Renal cortical epithelial cell (primary cell): ENCODE measurements at places on chromosomes 16 and 17. TPM values are rescaled to one million over a fixed set of nuclear protein-coding genes. Genes with fewer than 3 reads are reported as not detected.

SP6 gene
- 0.87 and 1.2 TPM in 2 replicates for total RNA-seq

DNA sequence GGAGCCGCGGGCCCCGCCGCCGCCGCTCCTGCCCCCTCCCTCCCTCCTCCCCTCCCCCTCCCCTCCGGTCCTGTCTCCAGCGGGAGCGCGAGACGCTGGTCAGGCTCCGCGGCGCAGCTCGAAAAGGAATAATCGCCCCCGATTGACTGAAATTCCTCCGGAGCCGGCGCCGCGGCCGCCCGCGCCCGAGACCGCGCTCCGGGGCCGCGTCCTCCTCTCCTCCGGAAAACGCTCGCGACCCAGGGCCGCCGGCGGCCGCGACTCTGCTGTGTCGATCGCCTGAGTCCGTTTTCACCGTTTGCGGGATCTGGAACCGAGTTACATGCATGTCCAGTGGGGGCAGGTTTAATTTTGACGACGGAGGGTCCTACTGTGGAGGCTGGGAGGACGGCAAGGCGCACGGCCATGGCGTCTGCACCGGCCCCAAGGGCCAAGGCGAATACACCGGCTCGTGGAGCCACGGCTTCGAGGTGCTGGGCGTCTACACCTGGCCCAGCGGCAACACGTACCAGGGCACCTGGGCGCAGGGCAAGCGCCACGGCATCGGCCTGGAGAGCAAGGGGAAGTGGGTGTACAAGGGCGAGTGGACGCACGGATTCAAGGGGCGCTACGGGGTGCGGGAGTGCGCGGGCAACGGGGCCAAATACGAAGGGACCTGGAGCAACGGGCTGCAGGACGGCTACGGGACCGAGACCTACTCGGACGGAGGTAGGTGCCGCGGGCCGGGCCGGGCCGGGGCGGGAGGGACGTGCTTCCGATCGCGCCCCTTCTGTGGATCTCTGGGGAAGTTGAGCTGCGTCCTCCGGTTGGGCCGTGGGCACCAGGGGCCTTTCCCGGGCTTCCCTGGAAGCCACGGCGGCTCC is 744 bp downstream of the JPH3 start:
- DNase-seq, result no peak

GRCh38 chr17:3968015-3968414 is 3.8 kb upstream of the ATP2A3 start:
- DNase-seq, result no peak

- no peak for DNase-seq
Observed at GRCh38 chr17:32104158-32104557, 38.1 kb upstream of the RHOT1 start.

GRCh38 chr16:8899709-8900317 is 17.7 kb downstream of the LITAFD start:
- DNase-seq, result no peak

GRCh38 chr16:17963185-17963836 is 373.2 kb downstream of the NPIPA8 start:
- DNase-seq, result no peak

DNA sequence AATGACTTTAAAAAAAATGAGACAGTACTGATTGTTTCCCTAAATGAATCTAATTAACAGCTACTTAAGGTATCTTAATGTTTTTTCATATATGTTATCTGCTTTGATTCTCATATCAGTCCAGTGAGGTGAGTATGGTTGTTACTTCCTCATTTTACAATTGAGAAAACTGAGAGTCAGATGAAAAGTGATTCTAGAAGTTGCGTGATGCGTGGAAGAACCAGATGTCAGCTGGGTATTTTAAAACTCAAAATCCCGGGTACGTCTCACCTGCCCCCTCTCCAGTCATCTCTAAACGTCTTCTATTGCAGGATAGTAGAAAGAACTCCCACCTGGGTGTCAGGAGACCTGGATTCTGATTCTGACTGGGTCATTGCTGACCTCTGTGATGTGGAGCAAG is 89.2 kb downstream of the MAP2K6 start:
- DNase-seq, result no peak
